PC-3 (cell line): ENCODE measurements at places on chromosomes 16 and 17. TPM values are rescaled to one million over a fixed set of nuclear protein-coding genes. Genes with fewer than 3 reads are reported as not detected.

The TSPAN10 gene
- total RNA-seq: 3.5 and 3.9 TPM in 2 replicates

The KRTAP4-5 gene
- not detected in 2 replicates for total RNA-seq

The PPP1R27 gene
- total RNA-seq: not detected in 2 replicates

The CACNA1G gene
- 0.04 and 0.12 TPM in 2 replicates for total RNA-seq

DNA sequence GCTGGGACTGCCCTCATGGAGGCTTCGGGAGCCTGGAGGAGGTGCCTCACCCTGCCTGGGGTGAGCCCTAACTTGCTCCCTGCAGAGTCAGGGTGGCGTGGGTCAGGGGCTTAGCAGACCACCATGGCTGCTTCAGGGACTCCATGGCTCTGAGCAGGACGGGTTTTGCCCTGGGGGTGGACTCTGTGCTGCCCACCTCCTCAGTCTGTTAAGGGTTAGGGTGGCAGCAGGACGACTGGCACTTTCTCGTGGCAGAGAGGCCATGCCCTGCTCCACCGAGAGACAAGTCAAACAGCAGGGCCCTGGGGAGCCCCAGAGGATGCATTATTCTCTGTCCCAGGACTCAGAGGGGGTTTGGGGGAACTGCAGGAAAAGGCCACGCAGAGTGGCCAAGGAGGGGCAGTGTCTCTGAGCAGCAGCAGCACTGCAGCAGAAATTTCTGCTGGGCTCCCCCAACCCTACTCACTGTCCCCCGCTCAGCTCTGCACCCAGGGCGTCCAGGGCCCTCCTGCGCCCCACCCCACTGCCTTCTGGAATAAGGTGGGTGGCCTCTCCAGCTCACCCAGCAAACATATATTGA is 1.8 kb upstream of the PRSS22 start:
- peak overlapping the region; percentile 74 for H3K27ac ChIP-seq
- H3K4me3 ChIP-seq: no peak overlapping the region
- no peaks in the 10 kb centered on the region for H3K27me3 ChIP-seq
- H3K4me1 ChIP-seq: peaks cover 29% of the 10 kb centered on the region

DNA sequence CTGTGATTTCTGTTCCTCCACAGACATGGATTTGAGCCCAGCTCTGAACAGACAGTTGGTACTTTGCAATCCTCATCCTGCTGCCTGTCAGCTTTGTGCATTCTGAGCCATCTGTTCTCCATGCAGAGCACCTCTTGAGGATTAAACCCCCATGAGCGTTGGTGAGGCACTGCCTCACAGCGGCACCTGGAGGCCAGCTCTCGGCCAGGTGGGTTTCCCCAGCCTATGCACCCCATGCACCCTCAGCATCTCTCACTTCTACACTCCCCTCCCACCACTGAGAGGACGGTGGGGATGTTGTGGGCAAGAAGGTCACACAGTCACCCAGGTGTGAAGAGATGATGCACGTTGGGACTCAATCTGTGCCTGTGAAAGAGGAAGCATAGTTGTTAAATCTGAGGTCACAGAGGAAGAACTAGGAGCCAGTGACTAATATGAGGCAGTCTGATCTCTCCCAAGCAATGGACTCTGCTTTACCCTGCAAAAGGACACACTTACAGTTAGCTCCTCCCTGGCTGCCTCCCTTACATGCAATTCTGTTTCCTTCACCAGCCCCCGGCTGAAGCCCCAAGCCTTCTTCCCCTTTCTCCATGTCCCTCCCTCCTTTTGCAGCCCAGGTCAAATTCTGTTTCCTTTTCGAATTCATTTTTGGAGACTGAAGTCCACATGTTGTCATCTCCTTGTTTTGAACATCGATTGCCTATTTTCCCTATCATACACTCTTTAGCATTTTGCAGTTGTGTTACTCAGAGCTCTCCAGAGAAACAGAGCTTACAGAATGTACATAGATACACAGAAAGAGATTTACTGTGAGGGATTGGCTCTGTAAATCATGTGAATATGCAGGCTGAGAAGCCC is 58.5 kb downstream of the HS3ST3B1 start:
- H3K4me1 ChIP-seq: no peaks in the 10 kb centered on the region
- no peak overlapping the region for H3K27ac ChIP-seq
- H3K27me3 ChIP-seq: peaks cover 27% of the 10 kb centered on the region
- H3K36me3 ChIP-seq: no peaks in the 10 kb centered on the region
- DNase-seq: no peak
- no peak overlapping the region for H3K4me3 ChIP-seq

- H3K4me1 ChIP-seq: no peaks in the 10 kb centered on the region
- H3K27ac ChIP-seq: no peak overlapping the region
- DNase-seq: no peak
- no peak overlapping the region for H3K4me3 ChIP-seq
- H3K36me3 ChIP-seq: no peaks in the 10 kb centered on the region
Measured at GRCh38 chr17:36791150-36791941, 145.9 kb upstream of the LHX1 start.

- no peak overlapping the region for H3K27ac ChIP-seq
- no peaks in the 10 kb centered on the region for H3K27me3 ChIP-seq
Measured at GRCh38 chr16:539901-540530, 12.5 kb downstream of the CAPN15 start.

DNA sequence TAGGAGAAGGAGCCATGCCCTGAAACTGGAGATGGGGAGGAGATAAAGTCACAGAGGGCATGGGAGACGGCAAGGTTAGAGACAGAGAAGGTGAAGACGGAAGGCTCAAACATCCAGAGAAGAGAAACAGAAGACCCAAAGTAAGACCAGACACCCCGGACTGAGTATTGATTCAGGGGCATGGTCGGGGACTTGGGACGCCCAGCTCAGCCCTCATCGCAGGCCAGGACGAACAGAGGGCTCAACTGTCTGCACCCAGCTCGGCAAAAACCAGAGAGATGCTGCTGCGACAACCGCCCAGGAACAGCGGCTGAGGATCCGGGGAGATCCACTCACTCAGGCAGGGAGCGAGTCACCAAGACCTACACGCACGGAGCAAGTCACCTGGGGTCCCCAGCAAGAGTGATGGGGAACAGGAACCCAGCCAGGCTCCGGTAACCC is 999 bp downstream of the XYLT1 start:
- no peaks in the 10 kb centered on the region for H3K4me1 ChIP-seq
- no peak for DNase-seq
- H3K27ac ChIP-seq: no peak overlapping the region

GRCh38 chr17:39239640-39240314 is 14.0 kb upstream of the STAC2 start:
- H3K4me3 ChIP-seq: no peak overlapping the region
- peak; percentile 54 for DNase-seq
- H3K27ac ChIP-seq: no peak overlapping the region
- H3K4me1 ChIP-seq: peaks cover 11% of the 10 kb centered on the region
- H3K27me3 ChIP-seq: no peaks in the 10 kb centered on the region
